Renal cortex interstitium (tissue), 15 donors: ENCODE measurements at places on chromosomes 4 and X.

DNA sequence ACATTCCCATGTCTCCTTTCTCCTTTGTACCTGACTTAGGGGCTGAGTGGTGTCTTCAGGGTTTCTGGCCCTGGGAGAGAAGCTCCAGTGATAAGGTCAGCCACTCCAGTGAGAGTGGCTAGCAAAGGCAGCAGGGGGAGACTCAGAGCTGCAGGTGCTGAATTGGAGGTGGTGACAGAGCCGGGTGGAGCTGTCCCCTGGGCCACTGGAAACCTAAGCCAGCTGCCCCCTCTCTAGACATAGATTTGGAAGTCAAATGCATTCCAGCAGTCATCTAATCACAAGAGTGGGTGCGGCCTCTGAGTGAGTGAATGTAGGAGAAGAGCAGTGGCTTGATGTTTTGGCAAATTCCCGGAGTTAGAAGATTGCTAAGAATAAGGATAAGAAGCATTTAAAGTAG lies 28.5 kb downstream of the TRIM2 start:
- DNase-seq: no peak

GRCh38 chr4:121252224-121252806 lies 88.2 kb upstream of the TNIP3 start:
- DNase-seq: peak; percentile 51

GRCh38 chr4:3880615-3881120 lies 114.5 kb downstream of the ADRA2C start:
- DNase-seq: peak; percentile 64

DNA sequence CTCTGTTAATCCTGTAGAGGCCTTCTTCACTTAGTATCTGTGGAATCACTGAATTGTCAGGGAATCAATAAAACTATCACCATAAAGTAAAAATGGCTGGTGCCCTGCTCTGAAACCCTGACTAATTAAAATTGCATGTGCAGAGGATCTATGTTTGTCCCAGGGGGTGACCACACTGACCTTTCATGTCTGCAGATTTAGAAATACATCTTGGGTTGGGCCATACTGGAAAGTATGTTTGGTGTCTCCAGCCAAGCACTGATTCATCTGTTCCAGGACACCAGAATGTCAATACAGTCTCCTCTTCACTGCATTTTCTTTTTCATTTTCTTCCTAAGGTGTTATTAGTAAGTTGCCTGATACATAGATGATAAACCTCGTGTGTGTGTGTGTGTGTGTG lies 490.9 kb upstream of the INTU start:
- no peak for DNase-seq

- DNase-seq: no peak
These were observed 15.9 kb downstream of the IL15 start for GRCh38 chr4:141652161-141652778.

GRCh38 chr4:119626420-119626819 lies 2.2 kb downstream of the PDE5A start:
- DNase-seq: no peak

GRCh38 chr4:98516441-98517217 lies 141.8 kb downstream of the TSPAN5 start:
- DNase-seq: no peak

DNA sequence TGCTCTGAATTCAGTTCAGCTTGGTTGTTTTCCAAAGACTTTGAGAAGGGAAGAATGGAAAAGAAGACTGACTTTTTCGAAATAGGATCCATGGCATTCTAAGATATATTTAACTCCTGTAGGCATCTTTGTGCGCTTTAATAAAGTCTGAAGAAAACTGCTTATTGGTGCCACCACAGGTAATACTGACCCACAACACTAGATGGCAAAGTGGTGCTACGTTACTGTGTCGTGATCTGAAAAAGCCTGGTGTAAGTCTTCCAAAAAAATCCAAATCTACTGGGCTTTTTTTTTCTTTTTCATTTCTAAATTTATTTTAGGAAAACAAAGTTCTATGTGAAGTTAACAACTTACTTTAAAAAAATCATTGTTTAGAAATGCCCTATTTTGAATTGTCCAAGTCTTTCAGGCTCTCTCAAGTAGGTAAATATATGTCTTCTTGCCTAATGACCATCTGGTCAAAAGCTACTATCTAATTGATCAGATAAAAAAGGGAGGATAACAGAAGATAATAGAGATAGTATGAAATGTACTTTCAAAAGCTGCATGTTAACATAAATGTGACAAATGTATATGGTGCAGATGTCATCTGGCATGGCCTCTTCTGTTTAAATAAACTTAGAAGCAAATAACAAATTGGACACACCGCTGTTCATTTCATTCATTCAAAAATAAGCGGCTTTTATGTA lies 47.0 kb upstream of the MID1IP1 start:
- no peak for DNase-seq

GRCh38 chr4:158164768-158165213 lies 8.0 kb downstream of the GASK1B start:
- no peak for DNase-seq

- no peak for DNase-seq
These were observed 31.4 kb downstream of the PPP1R2C start for GRCh38 chrX:42746606-42747005.

DNA sequence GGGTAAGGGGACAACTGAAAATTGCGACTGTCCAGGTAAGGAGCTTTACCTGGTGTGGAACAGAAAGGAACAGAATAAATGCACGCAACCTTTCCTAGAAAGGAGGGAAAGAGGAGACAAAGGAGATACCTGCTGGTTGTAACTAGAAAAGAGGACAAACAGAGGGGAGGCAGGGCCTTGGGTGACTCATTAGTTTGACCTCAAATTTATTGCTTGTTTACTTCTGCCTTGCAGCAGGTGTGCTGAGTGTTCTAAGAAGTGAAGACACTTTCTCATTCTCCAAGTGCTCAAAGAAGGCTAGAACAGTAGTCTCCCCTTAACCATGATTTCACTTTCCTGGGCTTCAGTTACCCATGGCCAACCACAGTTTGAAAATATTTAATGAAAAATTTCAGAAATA lies 123.1 kb upstream of the BOD1L1 start:
- DNase-seq: no peak

DNA sequence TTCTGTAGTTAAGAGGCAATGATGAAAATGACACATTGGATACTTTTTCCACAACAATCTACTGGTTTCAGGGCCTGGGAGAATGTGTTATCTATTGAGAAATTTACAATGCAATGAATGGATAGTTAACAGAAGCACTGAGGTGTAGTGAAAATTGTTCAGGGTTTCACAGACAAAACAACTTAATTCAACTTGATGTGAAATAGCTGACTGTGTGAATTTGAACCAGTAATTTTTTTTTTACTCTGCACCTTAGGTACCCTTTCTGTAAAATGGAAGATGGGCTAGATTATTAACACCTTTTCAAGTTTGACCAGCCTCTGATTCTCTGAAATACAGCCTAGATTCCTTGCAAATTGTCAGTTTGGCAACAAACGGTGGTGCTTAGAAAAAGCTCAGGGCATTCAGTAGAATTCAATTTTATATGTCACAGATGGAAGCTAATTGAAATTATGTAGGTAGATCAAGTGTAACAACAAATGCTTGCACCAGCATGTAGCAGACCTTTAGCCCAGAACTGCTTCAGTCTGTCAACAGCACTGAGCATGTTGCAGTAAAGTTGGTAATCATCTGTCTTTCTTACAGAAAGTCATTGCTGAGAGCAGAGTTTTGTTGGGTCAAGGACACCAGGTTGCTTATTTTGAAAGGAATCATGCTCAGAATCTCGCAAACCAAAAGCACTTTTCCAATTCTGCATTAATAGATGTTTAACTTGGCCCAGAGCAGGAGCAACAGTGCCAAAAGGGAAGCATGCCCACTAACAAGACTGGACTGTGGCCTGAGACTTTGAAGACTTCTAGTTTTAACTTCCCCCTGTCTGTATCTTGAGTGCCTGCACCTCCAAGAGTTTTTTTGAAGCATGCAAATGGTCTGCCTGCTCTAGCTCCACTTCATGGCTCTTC lies 526.6 kb downstream of the PACRGL start:
- DNase-seq: no peak

GRCh38 chr4:80252953-80253352 lies 13.5 kb upstream of the FGF5 start:
- no peak for DNase-seq

DNA sequence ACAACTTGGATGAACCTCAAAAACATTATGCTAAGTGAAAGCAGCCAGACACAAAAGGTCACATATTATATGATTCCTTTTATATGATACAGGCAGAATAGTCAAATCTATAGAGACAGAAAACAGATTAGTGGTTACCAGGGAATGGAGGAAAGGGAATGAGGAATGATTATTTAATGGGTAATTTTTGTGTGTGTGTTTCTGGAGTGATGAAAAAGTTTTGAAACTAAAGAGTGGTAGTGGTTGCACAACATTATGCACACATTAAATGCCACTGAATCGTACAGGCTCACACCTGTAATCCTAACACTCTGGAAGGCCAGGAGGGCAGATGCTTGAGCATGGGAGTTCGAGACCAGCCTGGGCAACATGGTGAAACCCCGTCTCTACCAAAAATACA lies 19.6 kb upstream of the SOD3 start:
- no peak for DNase-seq

GRCh38 chr4:97317671-97318070 lies 825.6 kb downstream of the STPG2 start:
- DNase-seq: no peak

DNA sequence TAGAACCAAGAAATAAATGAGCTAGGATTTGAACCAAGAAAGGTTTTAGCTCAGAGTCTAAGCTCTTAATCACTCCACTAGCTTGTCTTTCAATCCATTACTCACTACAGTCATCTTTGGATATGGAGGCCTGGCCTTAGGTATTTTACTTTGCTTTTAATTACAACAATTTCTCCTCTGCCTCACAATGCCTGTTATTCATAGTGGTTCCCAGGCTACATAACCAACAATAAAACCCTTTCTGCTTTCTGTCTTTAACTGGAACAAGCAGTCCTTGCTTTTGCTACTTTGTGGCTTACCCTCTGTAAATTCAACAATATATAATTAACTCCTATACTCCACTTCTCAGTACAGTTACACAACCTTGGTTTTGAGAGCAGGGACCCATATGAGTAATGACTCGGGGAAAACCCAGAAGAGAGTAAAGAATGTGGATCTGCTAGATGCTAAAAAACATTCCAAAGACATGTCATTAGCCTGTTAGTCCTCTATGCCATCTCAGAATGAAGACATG lies 94.7 kb upstream of the NAP1L5 start:
- no peak for DNase-seq

- DNase-seq: no peak
These were observed 66.0 kb upstream of the DDX60 start for GRCh38 chr4:168384437-168385141.

GRCh38 chr4:82861529-82861928 lies 29.4 kb downstream of the SEC31A start:
- no peak for DNase-seq

- no peak for DNase-seq
These were observed 21.8 kb downstream of the RNF212 start for GRCh38 chr4:1091561-1091995.

DNA sequence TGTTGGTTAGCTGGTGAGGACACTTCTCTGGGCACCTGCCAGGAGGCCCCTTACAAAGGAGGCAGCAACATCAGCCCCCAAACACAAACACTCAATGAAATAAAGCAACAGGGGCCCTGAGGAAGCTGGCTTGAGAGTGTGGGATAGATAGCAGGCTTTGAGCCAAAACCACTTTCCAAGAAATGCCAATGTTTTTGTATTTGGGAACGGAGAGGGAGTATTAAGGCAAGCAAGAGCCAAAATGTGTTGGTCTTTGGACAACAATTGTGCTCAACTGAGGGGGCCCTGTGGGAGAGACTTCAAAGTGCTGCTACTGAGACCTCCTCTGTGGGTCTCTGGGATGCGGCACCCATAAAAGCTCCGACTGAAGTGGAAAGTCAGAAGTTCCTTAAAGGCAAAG lies 41.0 kb downstream of the RAI2 start:
- no peak for DNase-seq

GRCh38 chr4:186249785-186250754 lies 15.9 kb upstream of the F11 start:
- DNase-seq: no peak

GRCh38 chr4:88734403-88734949 lies 36.8 kb upstream of the NAP1L5 start:
- no peak for DNase-seq

DNA sequence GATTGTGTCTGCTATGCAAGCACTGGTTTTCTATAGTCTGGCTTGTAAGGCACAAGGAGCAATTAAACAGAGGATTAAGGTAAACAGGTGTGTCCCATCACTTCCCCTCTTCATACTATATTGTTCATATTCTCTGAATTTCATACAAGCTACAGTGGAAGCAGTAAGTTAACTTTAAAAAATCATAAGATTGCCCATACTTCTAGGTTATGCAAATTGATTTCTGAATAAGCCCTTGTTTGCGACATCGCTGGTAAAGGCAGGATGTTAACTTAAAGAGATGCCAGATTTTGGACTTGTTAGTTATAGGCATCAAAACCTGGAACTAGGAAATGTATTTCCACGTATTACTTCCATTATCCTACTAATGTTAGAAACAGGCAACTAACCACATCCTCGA lies 1.0 kb upstream of the TMEM131L start:
- DNase-seq: no peak

DNA sequence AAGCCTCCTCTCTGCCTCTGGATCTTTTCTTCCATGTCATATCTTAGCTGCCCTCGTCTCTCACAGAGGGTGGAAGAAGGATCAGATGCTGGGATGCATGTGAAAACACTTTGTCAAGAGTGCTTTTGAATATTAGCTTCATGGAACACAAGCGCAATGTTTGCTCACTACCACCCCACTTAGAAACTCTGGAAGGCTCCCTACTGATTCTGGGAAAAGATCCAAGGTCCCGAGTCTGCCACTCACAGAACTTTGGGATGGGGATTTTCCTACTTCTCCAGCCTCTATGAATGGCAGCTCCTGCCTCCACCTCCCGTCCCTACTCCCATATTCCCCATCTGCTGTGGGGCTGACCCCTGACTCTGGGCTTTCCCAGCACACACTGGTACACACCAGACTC lies 40.2 kb upstream of the CRMP1 start:
- DNase-seq: no peak

DNA sequence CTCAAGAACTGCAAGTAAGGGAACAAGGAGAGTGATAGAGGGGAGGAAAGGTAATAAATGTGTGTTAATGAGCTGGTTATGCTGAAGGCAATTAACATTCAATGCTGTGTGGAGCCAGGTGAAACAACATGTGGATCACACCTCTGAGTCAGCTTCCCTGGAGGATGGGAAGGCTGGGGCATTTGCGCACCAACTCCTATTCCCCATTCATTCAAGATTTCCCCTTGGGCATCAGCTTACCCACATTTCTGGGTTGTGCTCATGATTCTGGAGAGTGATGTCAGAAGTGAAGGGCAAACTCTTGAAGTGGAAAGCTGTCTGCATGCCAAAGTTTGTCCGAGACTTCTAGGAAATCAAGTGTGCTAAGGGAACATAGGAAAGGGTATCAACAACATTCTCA lies 461.4 kb downstream of the MID1IP1 start:
- no peak for DNase-seq

GRCh38 chr4:88022289-88022688 lies 14.9 kb downstream of the PKD2 start:
- no peak for DNase-seq
